Heart left ventricle (tissue), 16 donors: ENCODE measurements at places on chromosomes 3 and 15. TPM values are rescaled to one million over a fixed set of nuclear protein-coding genes. Genes with fewer than 3 reads are reported as not detected.

DNA sequence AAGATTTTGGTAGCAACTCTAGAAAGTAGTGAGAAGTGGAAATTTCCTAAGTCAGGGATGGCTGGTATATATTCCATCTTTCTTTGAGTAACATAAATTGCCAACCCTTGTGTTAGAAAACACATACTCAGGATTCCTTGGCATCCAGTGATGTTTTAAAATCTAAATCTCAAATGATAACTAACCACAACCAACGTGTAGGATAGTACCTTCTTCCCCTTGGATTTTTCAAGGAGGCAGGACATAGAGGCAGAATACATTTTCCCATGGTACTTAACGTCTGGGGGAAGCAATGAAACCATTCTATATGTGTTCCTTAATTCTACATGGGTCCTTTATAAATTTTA lies 93.4 kb downstream of the WDR76 start:
- no peak for DNase-seq

- no peak for DNase-seq
These were observed 427.8 kb downstream of the LPP start for GRCh38 chr3:188581792-188582191.

- no peak for DNase-seq
These were observed 422.6 kb downstream of the MECOM start for GRCh38 chr3:169240786-169241486.

GRCh38 chr3:16069149-16069922 lies 105.1 kb upstream of the GALNT15 start:
- no peak for DNase-seq

DNA sequence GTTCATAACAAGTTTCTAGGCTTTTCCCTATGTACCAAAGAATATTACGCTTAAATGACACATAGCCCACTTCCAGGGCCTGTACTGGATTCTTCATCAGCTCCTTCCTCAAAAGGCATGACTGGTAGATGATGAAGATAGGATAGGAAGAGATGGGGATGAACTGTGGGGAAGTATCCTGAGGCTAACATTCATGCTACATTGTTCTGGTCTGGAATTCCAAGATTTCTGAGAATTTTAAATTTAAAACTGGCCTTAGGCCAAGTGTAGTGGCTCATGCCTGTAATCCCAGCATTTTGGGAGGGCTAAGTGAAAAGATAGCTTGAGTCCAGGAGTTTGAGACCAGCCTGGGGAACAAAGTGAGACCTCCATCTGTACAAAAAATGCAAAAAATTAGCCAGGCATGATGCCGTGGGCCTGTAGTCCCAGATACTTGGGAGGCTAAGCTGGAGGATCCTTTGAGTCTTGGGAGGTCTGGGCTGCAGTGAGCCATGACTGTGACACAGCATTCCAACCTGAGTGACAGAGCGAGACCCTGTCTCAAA lies 160.1 kb upstream of the PLAAT1 start:
- no peak for DNase-seq

Gene CHRD
- total RNA-seq, result 6.8 TPM

Gene FBXO40
- total RNA-seq, result 236 TPM

- no peak for DNase-seq
These were observed 37.5 kb downstream of the NBEAL2 start for GRCh38 chr3:47016934-47017435.

GRCh38 chr3:55074796-55075195 lies 146.9 kb upstream of the LRTM1 start:
- no peak for DNase-seq

DNA sequence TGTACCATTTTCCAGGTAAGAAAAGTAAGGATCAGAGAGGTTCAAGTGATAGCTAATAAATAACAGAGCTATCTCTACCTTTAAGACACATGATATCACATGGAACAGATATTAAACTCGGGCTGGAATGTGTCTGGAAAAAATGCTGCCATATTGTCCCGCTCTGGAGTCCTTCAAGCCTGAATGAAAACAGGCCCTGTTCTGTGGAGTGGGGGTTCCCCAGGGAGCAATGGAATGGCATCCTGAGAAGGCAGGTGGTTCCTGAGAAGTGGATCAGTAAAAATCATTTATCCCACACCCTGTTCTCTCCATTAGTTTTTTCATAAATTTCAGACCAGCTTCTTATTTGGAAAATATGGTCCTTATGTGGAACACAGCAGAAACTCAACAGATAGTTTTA lies 57.3 kb upstream of the PRTG start:
- no peak for DNase-seq

DNA sequence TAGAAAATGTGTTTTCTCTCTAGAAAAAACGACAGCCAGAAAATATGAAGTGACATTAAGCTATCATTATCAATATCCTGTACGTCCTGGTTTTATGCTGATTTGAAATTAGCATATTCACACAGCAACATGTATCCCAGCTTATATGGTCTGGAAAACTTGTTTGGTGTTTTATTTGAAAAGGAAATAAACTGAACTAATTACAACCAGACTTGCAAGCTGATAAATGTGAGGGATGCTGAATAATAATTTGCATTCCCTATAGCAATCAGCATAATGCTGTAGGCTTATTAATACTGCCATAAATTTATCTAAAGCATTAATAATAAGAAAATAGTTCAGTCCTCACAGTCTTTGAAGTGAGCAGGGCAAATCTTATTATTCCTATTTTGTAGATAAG lies 336.9 kb upstream of the UMPS start:
- DNase-seq, result no peak

DNA sequence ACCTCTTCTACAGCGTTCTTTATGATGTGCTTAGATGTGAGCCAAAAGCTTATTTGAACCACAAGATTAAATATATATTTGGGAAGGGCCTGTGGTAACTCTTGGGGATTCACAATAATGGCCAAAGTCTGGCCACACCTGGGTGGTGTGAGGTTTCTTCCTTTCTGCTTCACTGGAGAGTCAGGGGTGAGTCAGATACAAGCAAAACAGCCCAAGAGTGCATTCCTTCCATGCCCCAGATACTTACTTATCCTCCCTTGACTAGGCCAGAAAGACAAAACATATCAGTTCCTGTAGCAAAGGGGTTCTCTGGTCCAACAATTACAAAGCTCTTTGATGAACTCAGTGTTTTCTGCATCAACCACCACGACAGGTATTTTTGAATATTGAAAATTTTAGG lies 941 bp downstream of the ZBED2 start:
- DNase-seq, result no peak

GRCh38 chr3:169085827-169086226 lies 577.7 kb downstream of the MECOM start:
- DNase-seq, result no peak

GRCh38 chr3:191340966-191341365 lies 10.6 kb upstream of the UTS2B start:
- no peak for DNase-seq

Gene NKTR
- 18.4 TPM for total RNA-seq

- DNase-seq, result no peak
These were observed 311.9 kb downstream of the FOXP1 start for GRCh38 chr3:71271596-71271995.

- no peak for DNase-seq
These were observed 59.8 kb upstream of the ACKR4 start for GRCh38 chr3:132537297-132537696.

DNA sequence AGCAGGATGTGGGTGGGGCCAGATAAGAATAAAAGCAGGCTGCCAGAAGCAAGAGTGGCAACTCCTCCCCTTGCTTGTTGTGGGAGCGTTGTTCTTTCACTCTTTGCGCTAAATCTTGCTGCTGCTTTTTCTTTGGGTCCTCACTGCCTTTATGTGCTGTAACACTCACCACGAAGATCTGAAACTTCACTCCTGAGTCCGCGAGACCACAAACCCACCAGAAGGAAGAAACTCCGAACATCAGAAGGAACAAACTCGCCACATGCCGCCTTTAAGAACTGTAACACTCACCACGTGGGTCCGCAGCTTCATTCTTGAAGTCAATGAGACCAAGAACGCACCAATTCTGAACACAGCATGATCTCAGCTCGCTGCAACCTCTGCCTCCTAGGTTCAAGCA lies 72.9 kb downstream of the IL12A start:
- no peak for DNase-seq

Gene GRM2
- not detected for total RNA-seq

GRCh38 chr3:3705090-3705775 lies 94.0 kb upstream of the LRRN1 start:
- DNase-seq, result no peak

Gene LINGO1
- total RNA-seq, result 1.9 TPM

DNA sequence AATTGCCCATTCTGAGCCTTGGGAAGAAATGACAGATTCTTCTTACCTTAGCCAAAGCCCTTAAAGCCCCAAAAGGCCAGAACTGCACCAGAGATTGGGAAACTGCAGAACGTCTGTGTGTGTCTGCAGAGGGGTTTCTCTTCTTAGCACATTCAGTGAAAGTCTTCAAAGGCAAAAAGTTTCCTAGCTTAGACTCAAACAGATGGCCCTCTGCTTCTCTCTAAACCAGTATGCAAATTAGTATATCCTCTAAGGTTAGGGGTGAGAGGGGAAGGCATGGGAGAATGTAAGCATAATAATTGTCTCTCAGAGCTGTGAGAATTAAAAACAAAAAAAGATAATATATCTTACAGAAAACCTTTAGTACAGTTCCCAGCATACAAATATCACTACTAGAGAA lies 334.0 kb upstream of the MCTP2 start:
- DNase-seq, result no peak

Gene LRRN1
- total RNA-seq, result not detected

DNA sequence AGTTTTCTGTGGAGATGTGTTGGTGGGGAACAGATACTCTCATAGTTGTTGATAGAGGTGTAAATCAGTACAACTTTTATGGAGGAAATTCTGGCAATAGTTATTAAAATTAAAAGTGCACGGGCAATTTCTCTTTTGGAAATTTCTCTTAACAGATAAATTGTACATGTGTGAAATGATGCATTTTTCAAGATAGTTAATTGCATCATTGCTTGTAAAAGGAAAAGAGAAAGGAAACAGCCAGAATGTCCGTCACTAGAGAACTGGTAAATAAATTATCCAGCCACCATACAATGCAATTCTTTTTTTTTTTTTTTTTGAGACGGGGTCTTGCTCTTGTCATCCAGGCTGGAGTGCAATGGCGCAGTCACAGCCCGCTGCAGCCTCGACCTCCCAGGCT lies 14.2 kb downstream of the ZNF710 start:
- no peak for DNase-seq

Gene MYO5C
- total RNA-seq, result 1.8 TPM

DNA sequence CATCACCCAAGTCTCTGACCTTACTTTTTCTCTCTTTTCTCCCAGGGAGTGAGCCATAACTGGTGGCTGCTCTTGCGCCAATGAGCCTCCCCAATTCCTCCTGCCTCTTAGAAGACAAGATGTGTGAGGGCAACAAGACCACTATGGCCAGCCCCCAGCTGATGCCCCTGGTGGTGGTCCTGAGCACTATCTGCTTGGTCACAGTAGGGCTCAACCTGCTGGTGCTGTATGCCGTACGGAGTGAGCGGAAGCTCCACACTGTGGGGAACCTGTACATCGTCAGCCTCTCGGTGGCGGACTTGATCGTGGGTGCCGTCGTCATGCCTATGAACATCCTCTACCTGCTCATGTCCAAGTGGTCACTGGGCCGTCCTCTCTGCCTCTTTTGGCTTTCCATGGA lies 13.2 kb upstream of the ATG7 start:
- no peak for DNase-seq

Gene ZNF445
- 5.7 TPM for total RNA-seq

- no peak for DNase-seq
These were observed 9.0 kb upstream of the KIF23 start for GRCh38 chr15:69405110-69405509.

- no peak for DNase-seq
These were observed 69.2 kb upstream of the ICE2 start for GRCh38 chr15:60548101-60548500.

GRCh38 chr3:184242297-184242685 lies 6.5 kb downstream of the ALG3 start:
- no peak for DNase-seq
